ENCODE measurements at places on chromosomes 13 and 19.
A peak's percentile ranks its signal among the peaks of the same experiment; 100 is the strongest.

DNA sequence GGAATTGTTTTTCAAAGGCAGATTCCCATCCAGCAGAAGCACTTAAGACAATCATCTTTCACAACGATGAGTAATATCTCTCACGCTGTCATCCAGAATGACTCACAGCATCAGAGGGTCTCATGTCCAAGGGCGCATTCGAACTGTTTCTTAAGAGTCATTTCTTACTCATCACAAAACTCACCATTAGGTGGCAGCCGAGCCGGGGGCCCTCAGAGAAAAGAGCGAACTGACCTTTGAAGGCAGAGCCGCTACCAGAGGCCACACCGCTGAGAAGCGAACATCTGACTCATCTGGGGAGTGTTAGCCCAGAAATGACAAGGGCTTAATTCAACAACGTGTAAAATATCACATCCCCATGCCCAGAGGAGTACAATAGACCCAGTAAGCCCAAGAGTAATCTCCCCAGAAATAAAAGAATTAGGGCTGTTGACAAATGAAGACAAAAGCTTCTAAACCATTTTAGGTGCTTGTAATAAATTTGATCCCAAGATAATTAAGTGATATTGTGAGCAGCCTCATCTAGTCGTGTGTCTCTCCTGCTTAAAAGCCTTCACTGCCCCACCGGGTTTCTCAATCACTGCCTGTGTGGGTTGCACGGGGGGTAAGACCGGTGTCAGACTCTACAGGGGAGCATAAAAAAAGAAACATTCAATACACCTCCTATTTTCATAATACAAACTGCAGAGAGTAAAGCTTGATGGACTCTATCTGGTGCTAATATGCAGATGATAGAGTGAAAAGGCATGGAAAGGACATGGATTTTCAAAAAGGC lies 96.2 kb downstream of the CYSLTR2 start:
- DNase-seq, result peak; percentile 12

DNA sequence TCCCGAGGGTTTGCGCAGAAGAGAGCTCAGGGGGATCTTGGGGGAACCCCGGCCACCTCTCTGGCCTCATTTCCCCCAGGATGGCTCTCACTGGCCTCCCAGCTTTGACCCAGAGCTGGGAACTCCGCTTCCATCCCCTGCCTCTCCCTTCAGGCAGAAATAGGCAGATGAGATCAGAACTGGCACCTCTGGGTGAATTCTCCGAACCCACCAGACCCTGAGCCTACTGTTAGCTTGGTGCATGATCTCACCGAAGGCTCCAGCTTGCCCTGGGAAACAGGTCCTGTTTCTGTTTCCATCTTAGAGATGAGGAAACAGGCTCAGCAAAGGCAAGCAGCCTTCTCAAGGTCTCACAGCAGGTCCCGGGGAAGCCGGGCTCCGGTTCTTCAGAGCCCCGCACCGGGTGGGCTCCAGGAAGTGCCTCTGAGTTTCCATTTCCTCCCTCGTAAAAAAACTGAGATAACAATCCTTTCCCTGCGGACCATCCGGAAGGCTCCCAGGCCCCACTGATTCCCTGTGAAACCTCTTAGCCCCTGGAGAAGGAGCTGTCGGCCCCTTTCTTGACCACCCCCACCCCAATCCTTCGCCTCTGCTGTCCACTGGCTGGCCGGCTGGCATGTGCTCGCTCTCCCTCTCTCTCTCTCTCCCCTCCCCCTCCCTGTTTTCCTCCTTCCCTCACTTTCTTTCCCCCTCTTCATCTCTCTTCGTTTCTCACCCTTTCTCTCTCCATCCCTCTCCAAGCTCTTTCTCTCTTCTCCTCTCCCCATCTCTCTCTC lies 2.1 kb downstream of the NECTIN2 start:
- no peak for DNase-seq

DNA sequence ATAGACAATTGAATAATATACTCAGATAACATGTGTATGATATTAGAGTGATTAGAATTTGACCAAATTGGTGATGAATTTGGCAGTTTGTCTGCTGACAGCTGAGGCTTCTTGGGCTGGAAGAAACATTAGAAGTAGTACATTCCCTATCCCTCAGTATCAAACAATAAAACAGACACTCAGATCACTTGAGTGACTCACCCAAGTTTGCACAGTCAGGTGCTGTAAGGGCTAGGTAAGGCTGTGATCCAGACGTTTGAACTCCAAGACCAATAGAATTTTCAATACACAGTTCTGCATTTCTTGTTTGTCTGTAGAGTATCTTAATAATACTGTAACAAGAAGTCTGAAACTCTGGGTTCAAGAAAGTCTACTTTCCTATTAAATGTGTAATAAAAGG lies 223.5 kb downstream of the POSTN start:
- no peak for DNase-seq

DNA sequence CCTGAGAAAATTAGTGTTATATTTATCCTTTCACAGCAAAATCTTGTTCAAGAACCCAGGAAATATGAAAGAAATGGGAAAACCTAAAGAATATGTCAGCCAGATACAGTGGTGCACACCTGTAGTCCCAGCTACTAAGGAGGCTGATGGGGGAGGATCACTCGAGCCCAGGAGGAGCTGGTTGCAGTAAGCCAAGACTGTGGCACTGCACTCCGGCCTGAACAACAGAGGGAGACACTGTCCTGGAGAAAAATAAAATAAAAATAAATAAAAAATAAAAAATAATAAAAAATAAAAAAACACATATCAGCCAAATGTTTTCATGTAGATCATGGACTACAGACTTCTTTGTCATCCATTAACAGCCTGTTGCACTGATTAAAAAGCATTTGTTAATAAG lies 244.8 kb upstream of the KLHL1 start:
- DNase-seq, result no peak

DNA sequence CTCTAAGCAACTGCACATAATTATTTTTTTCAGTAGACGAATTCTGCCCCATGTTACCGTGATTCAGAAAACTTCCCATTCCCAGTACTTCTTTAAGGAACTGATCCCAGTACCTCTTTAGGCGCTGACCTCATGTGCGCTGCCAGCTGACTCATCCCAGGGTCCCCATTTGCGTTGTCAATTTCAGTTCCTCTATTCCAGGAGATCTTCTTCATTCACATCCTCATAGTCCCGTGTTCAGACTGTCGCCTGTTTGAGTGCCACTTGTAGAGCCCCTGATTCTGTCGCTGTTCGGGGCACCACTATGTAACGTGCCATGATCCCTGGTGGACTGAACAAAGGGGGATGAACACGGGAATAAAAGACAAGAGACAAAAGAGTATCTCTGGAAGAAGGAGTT lies 16.4 kb downstream of the FPR3 start:
- no peak for DNase-seq

DNA sequence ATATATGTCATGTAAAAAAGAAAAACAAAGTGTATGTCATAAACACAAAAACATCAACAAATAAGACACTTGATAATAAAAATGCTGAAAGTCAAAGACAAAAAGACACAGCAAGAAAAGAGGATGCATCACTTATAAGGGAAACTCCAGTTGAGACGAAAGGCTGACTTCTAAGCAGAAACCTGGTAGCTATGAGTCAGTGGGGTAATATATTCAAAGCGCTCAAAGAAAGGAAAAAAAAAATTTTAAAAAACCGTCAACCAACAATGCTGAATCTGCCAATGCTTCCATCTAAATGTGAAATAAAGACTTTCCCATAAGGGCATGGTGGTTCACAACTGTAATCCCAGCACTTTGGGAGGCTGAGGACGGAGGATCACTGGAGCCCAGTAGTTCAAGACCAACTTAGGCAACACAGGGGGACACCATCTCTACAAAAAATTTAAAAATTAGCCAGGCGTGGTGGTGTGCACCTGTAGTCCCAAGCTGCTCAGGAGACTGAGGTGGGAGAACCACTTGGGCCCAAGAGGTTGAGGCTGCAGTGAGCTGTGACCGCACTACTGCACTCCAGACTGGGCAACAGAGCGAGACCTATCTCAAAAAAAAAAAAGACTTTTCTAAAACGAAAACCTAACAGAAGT lies 24.0 kb downstream of the USP12 start:
- no peak for DNase-seq

GRCh38 chr13:26179344-26179743 lies 42.8 kb downstream of the RNF6 start:
- DNase-seq, result no peak

- no peak for DNase-seq
Measured at GRCh38 chr13:20775961-20776360, 2.2 kb upstream of the EEF1AKMT1 start.

DNA sequence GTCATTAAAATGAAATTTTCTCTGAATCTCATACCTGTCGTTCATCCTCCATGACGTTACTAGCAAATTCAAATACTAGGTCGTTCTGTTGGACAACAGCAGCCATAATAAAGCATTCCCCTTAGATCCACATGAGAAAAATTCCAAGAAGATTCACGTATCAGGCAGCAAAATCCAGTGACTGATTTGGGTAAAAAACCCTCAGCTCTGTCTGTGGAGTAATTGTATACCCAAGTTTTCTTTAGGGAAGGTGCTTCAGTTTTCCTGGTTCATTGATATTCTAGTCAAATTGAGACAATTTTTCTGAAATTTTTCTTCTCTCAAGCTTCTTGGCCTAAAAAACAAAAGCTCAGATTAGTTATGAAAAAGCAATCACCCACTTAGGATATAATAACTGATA lies 37.2 kb downstream of the ELF1 start:
- DNase-seq, result no peak

GRCh38 chr13:34867590-34867989 lies 74.5 kb upstream of the NBEA start:
- no peak for DNase-seq

- no peak for DNase-seq
Measured at GRCh38 chr13:59621773-59622172, 542.0 kb downstream of the DIAPH3 start.

- DNase-seq, result peak; percentile 7
Measured at GRCh38 chr13:59680429-59681024, 483.2 kb downstream of the DIAPH3 start.

DNA sequence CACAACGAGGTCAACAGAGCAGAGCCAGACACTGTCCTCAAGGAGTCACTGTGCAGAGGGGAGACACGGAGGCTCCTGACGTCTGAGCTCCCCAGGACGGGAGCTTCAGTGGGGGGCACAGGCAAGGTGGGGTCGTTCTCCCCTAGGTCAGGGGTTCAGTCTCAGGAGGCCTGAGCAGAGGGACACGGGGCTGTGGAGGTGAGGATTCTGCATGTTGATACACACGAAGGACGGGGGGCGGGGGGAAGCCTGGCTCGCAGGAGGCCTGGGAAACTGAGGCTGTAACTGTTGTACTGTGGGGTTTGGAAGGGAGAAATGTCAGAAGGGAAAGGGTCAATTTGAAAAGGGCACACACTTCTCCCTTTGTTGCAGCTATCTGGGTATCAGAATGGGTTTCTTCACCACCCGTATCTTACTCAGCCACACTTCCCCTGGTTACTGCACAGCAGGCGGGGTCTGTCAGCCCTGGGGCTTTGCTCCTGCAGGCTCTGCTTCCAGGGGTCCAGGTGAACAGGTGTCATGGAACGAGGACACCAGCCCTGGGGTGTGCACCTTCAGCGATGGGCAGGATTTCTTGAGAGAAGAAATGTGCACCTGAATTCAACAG lies 748 bp upstream of the SIGLEC8 start:
- DNase-seq, result no peak

DNA sequence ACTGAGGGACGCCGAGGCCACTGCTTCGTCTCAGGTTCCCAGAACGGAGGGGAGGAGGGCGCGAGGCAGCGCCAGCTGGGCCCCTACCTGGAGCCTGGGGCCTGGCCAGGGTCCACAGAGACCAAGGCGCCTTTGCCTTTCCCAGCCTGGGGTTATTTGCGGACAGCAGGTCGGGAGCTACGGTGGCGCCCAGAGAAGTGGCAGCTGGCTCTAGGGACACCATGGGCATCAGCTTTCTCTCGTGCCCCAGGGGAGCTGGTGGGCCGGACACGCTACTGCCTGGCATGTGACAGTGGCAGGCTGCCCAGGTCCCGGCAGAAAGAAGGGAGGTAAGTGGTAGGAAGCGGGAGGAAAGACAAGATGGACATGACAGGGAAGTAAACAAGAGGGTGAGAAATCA lies 19.0 kb downstream of the AKT2 start:
- no peak for DNase-seq

DNA sequence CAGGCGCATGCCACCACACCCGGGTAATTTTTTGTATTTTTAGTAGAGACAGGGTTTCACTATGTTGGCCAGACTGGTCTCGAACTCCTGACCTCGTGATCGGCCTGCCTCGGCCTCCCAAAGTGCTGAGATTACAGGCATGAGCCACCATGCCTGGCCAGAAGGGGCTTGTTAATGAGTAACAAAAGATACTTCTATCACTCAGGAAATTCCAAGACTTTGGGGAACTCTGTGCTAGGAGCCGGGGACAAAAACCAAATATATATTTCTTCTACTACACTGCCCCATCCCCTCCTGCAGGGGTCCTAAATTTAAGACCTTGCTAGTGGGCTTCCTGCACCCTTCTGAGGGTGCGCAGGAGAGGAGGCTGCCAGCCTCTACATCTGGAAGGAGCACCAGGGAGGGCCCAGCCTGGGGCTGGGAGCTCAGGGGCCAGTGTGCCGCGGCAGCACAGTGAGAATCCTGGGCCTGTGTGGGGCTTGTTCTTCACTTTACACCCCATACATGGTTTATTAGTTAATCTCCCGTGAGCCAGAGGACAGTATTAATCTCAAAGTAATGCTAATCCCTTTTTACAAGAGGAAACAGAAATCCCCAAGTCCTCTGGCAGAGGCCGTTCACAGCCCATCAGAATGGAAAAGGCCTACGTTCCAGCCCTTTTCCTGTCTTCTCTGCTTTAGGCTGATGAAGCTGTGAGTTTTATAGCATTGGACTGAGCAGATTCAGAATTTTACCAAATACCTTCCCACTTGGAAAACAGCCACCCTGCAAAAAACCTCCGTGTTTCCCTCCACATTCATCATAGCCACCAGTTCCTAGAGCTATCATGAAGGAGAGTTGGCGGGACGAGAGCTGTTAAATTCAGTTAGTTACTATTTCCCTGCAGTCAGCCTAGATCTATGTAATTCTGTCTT lies 44.4 kb upstream of the NPAS1 start:
- DNase-seq, result no peak

- peak; percentile 70 for DNase-seq
Measured at GRCh38 chr19:42199440-42200115, 17.9 kb downstream of the DEDD2 start.

- DNase-seq, result no peak
Measured at GRCh38 chr13:77692746-77693448, 4.6 kb upstream of the SLAIN1 start.

DNA sequence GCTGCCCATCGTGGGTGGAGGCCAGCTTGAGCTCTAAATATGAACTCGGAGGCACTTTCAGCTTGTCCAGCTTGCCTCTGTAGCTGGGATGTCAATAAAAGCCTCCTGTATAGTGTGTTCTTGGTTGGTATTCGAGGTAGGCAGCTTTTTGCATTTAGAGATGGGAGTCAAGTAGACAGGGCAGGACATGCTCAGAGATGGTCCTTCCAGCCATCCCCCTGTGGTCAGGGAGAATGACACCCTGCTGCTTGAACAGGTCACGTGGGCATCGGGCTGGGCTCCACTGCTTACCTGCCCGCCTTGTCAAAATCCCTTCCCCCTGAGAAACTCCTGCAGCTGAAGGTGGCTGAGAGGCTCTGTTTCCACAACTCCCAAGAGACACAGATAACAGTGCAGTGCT lies 302.5 kb downstream of the ZNF536 start:
- DNase-seq, result no peak

GRCh38 chr13:91278888-91279287 lies 68.6 kb upstream of the MIR17HG start:
- no peak for DNase-seq

Data from hematopoietic multipotent progenitor cell treated with erythropoietin and hydrocortisone succinate and interleukin-3 and kit ligand, for 15 days (in vitro differentiated cells).